ENCODE measurements at places on chromosomes 1 and 21. TPM values are rescaled to one million over a fixed set of nuclear protein-coding genes. Genes with fewer than 3 reads are reported as not detected.

The FAM78B gene
- 0.57 TPM for total RNA-seq

- DNase-seq, result no peak
- no peak overlapping the region for H3K4me3 ChIP-seq
- no peaks in the 10 kb centered on the region for H3K36me3 ChIP-seq
- no peak overlapping the region for H3K27ac ChIP-seq
- no peaks in the 10 kb centered on the region for H3K27me3 ChIP-seq
Measured at GRCh38 chr1:167551362-167551761, 2.2 kb downstream of the CREG1 start.

GRCh38 chr1:204377800-204378668 is 18.3 kb upstream of the PLEKHA6 start:
- H3K4me1 ChIP-seq, result no peaks in the 10 kb centered on the region
- peak overlapping the region; percentile 22 for H3K4me3 ChIP-seq
- DNase-seq, result peak; percentile 42
- H3K36me3 ChIP-seq, result no peaks in the 10 kb centered on the region
- no peak overlapping the region for H3K27ac ChIP-seq

The FMN2 gene
- total RNA-seq, result 2.0 TPM

- H3K36me3 ChIP-seq, result no peaks in the 10 kb centered on the region
- no peak for DNase-seq
- H3K27me3 ChIP-seq, result no peaks in the 10 kb centered on the region
- no peaks in the 10 kb centered on the region for H3K4me1 ChIP-seq
- no peak overlapping the region for H3K27ac ChIP-seq
Measured at GRCh38 chr1:171476829-171477228, 8.5 kb upstream of the PRRC2C start.

All from lung (tissue), 17 donors.